ENCODE measurements at places on chromosomes 5 and 9. TPM values are rescaled to one million over a fixed set of nuclear protein-coding genes. Genes with fewer than 3 reads are reported as not detected.

The CYSRT1 gene
- total RNA-seq = not detected

The FOXD4L5 gene
- total RNA-seq = 0.08 TPM

The C5orf63 gene
- 12.2 TPM for total RNA-seq

The TEK gene
- total RNA-seq = 6.3 TPM

The IL9 gene
- total RNA-seq = not detected

The CEL gene
- 16.6 TPM for total RNA-seq

The CDH12 gene
- total RNA-seq = not detected

The GABRA1 gene
- total RNA-seq = not detected

The CCNI2 gene
- total RNA-seq = 7.1 TPM

The HNRNPK gene
- total RNA-seq = 491 TPM
